MM.1S (cell line): ENCODE measurements at places on chromosomes 16 and 17.

GRCh38 chr17:69358688-69359596 is 32.0 kb upstream of the ABCA5 start:
- DNase-seq, result peak; percentile 59

- peak; percentile 38 for DNase-seq
Measured at GRCh38 chr16:84115919-84116719, 623 bp downstream of the MBTPS1 start.

- no peak for DNase-seq
Measured at GRCh38 chr16:66801320-66802105, at the start of gene TERB1. Gene TERB1 (minus strand): TSS chr16:66801584. CDS start chr16:66796798, 4,786 bp downstream.

DNA sequence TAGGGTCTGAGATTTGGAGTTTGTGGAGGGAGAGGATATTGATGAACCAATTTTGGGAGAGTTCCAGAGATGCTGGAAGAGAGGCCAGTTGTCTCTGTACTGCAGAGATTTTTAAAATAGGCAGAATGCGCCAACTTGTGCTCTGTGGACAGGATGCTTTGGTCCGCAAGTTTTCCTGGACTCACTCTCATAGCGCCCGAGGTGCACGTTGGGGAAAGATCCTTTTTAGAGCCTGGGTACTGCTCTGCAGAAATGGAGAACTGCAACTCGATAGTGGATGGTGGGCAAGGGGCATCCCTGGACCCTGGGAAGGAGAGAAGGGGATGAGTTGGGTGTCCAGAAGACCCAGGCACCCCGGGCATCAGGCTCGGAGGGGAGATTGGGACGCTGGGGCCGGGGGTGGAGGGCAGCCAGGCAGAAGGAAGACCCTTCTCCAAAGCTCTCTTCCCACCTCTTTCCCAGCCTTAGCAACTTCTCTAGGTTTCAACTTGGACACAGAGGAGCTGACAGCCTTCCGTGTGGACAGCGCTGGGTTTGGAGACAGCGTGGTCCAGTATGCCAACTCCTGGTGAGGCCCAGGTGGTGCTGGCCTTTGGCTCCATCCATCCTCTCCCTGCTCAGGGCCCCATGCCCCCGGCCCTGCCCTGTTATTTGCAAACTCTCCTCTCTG is 590 bp downstream of the ITGAX start:
- no peak for DNase-seq

DNA sequence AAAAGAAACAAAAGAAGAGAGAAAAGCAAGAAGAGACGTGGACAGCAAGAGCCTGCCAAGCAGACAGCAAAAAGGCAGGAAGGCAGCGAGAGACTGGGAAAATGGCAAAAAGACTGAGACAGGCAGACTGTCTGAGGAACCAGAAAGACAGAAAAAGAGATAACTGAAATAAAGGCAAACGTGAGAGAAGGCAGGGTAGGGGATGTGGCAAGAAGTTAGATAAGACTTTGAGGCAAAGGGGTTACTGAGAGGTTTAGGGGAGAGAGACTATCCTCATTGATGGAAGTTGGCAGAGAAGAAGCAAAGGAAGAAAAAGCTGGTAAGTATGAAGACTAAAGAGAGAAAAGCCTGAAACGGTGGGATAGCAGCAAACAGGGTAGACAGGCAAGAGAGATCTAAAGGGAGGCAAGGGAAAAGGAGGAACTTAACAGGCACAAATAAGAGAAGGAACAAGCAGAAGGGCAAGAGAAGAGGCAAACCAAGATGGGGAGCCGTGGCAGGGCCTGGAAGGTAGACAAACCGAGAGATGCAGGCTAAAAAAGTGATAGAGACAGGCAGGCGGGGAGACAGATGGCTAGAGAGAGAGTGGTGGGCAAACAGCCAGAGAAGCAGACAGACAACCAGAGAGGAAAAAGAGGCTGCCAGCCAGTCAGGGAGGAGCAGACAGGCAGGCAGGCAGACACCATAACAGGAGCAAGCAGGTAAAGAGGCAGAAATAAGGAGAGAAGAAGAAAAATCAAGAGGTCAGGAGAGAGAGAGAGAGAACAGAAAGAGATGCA is 7.1 kb upstream of the CHD3 start:
- DNase-seq, result no peak

DNA sequence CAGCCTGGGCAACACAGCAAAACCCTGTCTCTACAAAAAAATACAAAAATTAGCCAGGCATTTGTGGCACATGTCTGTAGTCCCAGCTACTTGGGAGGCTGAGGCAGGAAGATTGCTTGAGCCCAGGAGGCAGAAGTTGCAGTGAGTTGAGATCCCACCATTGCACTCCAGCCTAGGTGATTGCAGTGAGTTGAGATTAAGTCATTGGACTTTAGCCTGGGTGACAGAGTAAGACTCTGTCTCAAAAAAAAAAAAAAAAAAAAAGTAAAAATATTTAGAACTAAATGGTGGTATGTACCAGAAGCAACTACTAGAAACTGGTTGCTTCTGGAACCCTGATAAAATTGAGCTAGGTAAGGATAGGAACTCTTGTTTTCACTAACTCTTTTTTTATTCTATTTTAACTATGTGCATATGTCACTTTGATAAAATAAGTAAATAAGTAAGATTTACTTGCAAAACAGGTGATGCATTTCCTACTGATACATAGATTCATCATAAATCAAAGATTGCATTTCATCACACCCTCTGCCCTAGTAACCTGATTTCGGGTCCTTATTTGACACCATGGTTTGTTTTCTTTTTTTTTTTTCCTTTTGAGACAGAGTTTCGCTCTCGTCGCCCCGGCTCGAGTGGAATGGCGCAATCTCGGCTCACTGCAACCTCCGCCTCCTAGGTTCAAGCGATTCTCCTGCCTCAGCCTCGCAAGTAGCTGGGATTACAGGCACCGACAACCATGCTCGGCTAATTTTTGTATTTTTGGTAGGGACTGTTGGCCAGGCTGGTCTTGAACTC is 66.0 kb downstream of the USP32 start:
- DNase-seq, result no peak

DNA sequence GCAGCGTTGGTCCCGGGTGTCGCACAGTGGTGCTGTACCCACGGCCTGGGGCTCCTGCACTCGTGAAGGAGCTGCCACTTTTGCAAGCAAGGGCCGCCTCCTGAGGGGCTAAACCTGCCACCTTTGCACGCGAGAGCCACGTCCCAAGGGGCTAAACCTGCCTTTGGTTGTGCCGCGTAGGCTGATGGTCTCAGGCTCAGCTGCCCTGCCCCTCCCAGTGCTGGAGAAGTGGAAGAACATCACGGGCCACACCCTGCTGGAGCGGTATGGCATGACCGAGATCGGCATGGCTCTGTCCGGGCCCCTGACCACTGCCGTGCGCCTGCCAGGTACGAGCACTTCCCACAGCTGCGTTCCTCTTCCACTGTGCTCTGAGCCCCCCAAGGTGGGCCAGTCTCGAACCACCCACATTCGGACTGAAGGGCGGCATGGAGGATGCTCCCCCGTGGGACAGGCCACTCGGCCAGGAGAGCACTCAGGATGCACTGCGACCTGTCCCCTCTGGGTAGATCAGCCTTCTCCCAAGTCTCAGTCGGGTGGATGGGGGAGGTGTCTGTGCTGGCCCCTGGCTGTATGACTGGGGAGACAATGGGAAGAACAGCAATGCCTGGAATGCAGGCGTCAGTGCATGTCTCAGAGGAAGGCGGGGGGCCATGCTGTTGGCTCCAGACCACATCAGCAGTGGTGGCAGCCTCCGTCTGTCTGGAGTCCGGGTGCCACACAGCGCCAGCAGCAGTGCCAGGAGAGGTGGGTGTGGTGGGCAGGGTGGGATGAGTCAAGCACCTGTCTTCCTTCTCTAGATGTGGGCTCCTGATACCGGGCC is 20.7 kb downstream of the ACSF3 start:
- DNase-seq, result no peak

- no peak for DNase-seq
Measured at GRCh38 chr17:10094797-10095196, 103.6 kb downstream of the GAS7 start.

DNA sequence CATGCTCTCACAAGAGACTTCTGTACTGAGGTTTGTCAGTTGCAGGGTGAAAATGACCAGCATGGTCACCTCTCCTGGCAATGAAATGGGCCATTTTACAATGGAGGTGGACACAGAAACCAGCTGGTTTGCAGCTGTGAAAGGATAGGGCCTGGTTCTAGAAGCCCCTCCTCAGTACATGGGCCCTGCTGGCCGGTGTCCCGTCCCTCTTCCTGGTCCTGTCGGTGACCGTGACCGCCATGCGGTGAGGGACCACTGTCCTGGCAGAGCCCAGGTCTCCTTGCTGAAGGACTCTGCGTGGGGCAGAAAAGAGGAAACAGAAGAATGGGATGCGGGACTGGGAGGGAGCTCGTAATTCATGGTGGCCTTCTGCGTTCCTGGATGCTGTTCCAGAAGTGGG is 76.0 kb upstream of the ZNF423 start:
- DNase-seq, result no peak

DNA sequence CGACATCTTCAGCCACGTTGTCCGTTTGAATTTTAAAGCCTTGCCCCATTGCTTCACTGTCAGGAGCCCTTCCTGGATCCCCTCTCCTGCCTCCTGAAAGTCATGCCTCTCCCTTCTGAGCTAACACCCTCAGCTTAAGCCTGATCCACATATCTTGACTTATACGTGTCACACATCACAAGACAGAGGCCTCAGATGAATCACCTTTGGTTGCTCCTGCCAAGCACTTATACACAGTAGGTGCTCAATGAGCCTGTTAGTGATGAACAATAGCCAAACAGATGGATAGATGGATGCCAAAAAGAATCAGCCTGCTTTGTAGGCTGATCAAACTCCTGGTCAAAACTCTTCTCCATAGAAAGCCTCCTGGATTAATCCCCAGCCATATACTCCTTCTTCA is 31.8 kb downstream of the PITPNM3 start:
- no peak for DNase-seq
